ENCODE measurements at places on chromosomes 3 and 15. TPM values are rescaled to one million over a fixed set of nuclear protein-coding genes. Genes with fewer than 3 reads are reported as not detected.

Gene ITPKA
- 0.59 TPM for total RNA-seq

Gene CCDC13
- 0.14 TPM for total RNA-seq

Gene TGM5
- not detected for total RNA-seq

Gene PIGX
- 23.0 TPM for total RNA-seq

Gene KNSTRN
- 67.1 TPM for total RNA-seq

Gene C3orf49
- not detected for total RNA-seq

Gene ARPP19
- 127 TPM for total RNA-seq

Gene ROBO2
- total RNA-seq, result 2.8 TPM

Gene IGSF10
- total RNA-seq, result 1.6 TPM

Gene ITGA11
- total RNA-seq, result 52.5 TPM

Gene CDHR4
- total RNA-seq, result not detected

Gene STRC
- 0.30 TPM for total RNA-seq

Gene RETNLB
- not detected for total RNA-seq

Gene FOXL2NB
- total RNA-seq, result not detected

Gene ACTRT3
- 3.4 TPM for total RNA-seq

Gene PLA2G4E
- total RNA-seq, result not detected

Gene LINGO1
- not detected for total RNA-seq

Gene CFAP20DC
- 2.7 TPM for total RNA-seq

Gene RBP2
- total RNA-seq, result not detected

Gene PYGO1
- 10.4 TPM for total RNA-seq

Gene ZIC1
- not detected for total RNA-seq

Data from smooth muscle cell of the umbilical artery (primary cell).